ENCODE measurements at places on chromosomes 1 and 21.

DNA sequence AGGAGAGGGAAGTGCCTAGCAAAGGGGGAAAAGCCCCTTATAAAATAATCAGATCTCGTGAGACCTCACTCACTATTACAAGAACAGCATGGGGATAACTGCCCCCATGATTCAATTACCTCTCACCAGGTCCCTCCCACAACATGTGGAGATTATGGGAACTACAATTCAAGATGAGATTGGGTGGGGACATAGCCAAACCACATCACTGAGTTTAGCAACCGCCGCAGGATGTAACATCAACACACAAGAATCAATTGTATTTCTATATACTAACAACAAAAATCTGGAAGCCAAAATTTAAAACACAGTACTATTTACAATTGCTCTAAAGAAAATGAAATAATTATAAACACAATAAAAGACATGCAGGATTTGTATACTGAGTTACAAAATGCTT, 21.9 kb downstream of the DIRAS3 start:
- DNase-seq: peak; percentile 28

DNA sequence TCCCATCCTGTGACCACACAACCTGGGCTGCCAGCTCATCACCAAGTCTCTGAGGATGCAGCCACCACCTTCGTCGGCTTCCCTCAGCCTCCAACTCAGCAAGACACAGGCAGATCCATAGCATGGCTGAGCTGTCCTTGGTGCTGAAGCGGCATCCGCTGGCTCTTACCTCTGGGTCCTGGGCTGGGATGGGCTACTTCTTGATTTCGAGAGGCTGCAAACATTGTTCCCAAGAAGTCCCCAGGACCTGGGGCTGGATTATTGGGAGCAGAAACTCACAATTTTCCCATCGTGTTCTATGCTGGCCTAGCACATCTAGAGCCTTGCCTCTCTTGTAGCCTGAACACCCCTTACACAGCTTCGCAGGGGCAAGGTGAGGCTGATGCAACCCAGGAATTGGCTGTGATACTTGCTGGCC, 24.9 kb upstream of the C1QA start:
- peak; percentile 44 for DNase-seq

GRCh38 chr1:61004262-61005003, 77.9 kb upstream of the NFIA start:
- DNase-seq: no peak

GRCh38 chr1:183284086-183284485, 98.0 kb downstream of the LAMC2 start:
- no peak for DNase-seq

DNA sequence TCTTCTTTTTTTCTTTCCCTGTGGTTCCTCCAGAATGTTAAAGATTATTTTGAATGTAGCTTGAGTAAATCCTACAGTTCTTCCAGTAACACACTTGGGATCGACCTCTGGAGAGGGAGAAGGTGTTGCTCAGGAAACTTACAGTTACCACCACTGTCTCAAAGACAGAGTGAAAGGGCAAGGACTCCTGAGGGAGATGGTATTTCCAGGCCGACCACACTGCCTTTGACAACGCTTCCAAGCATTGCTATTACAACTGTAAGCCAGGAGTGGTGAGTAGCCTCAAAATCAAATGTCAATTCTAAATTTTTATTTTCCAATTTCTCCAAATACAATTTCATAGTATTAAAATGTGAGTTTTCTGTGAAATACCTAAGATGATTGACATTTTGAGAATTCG, 125.9 kb downstream of the PDE4B start:
- no peak for DNase-seq

Data from SW480 (cell line).